Posterior cingulate gyrus (tissue), 11 donors: ENCODE measurements at places on chromosomes 12 and 14.

GRCh38 chr12:53736592-53736991 lies 9.3 kb upstream of the CALCOCO1 start:
- DNase-seq = no peak

- DNase-seq = peak; percentile 40
These were observed 613 bp downstream of the SRSF9 start for GRCh38 chr12:120468821-120469449.

DNA sequence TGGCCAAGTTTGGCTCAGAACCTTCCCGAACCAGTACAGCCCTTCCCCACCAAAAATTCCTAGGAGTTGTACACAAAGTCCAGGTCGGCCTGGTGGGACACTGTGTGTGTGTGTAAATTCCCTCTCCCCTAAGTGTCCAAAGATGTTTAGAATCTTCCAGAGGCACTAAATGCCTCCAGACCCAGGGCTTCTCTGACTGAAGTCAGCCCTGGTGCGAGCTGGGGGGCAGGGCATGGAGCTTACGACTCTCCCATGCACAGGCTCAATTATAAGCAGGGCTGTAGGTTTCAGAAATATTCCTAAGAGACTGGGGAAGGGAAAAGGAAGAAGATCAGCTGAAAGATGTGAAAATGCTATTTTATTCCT lies 106.9 kb upstream of the ATF7IP start:
- no peak for DNase-seq

GRCh38 chr14:69606258-69607184 lies 4.9 kb upstream of the SUSD6 start:
- DNase-seq = no peak

- DNase-seq = no peak
These were observed 197.5 kb downstream of the TSPAN9 start for GRCh38 chr12:3274664-3275063.
